ENCODE measurements at places on chromosomes 1 and 21. TPM values are rescaled to one million over a fixed set of nuclear protein-coding genes. Genes with fewer than 3 reads are reported as not detected.

The GSTM5 gene
- total RNA-seq = 12.6 TPM

The TCHH gene
- 0.20 TPM for total RNA-seq

The AXDND1 gene
- 0.44 TPM for total RNA-seq

The NT5C1A gene
- 5.5 TPM for total RNA-seq

The PDPN gene
- 27.3 TPM for total RNA-seq

The KCNA2 gene
- 0.15 TPM for total RNA-seq

The ELAPOR1 gene
- total RNA-seq = 18.6 TPM

The CHODL gene
- not detected for total RNA-seq

The ESRRG gene
- 0.23 TPM for total RNA-seq

The LCE6A gene
- not detected for total RNA-seq

The FCRL6 gene
- total RNA-seq = 1.8 TPM

The TMIGD3 gene
- 3.6 TPM for total RNA-seq

The COL16A1 gene
- total RNA-seq = 23.7 TPM

The PLA2G2C gene
- not detected for total RNA-seq

The OR2AK2 gene
- total RNA-seq = not detected

The FCRL3 gene
- total RNA-seq = 1.1 TPM

The TDRD10 gene
- total RNA-seq = 6.2 TPM

The SLAMF1 gene
- total RNA-seq = 0.11 TPM

The TRIM45 gene
- 1.4 TPM for total RNA-seq

The SLAMF9 gene
- total RNA-seq = not detected

The DNASE2B gene
- 5.5 TPM for total RNA-seq

The BNIPL gene
- total RNA-seq = 213 TPM

The BRDT gene
- not detected for total RNA-seq

The SLC22A15 gene
- 29.3 TPM for total RNA-seq

The KMO gene
- total RNA-seq = 11.2 TPM

The GREM2 gene
- total RNA-seq = 0.22 TPM

The TSPAN2 gene
- 3.9 TPM for total RNA-seq

The RHD gene
- not detected for total RNA-seq

The KIAA1614 gene
- total RNA-seq = 6.3 TPM

The C1orf94 gene
- not detected for total RNA-seq

The AJAP1 gene
- total RNA-seq = 3.8 TPM

The RER1 gene
- 133 TPM for total RNA-seq

The CNIH3 gene
- total RNA-seq = 0.39 TPM

The SIPA1L2 gene
- 49.6 TPM for total RNA-seq

The DISC1 gene
- 10.1 TPM for total RNA-seq

All from upper lobe of left lung (tissue), 6 donors.